Stimulated activated CD8-positive, alpha-beta memory T cell treated with anti-CD3 and anti-CD28 coated beads, Interleukin-15, amount 100 ng/mL, for 4 hours (primary cell): ENCODE measurements at places on chromosomes 1 and 21.

- DNase-seq, result no peak
These were observed 64.5 kb upstream of the PRRC2C start for GRCh38 chr1:171420810-171421209.

GRCh38 chr1:29501227-29501976 lies 265.1 kb downstream of the PTPRU start:
- DNase-seq, result no peak

DNA sequence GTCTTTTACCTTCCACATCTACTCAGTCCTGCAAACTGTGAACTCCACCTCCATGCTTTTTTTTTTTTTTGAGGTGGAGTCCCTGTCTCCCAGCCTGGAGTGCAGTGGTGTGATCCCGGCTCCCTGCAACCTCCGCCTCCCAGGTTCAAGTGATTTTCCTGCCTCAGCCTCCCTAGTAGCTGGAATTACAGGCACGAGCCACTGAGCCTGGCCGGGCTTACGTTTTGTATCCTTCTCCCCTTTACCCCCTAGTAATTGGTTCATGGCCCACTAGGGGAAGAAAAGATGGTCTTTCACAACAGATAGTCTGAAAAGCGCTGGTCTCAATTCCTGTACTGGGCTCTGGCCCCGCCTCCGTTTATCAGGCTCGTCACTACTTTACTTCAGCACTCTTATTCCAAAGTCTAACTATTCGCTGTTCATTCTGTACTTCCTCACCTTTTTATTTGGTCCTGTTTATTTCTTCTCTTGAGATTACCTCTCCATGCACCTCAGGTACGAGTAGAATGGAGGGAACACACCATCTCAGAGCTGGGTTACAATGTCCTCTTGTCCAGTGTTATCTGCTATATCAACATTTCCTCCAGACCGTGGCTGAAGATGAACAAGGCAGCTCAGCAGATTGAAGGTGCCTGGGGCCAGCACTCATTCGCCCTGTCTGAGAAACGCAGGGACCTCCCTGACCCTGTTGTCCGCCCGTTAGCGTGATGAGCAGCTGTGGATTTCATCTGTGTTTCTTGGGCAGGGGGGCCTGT lies 16.2 kb downstream of the CNST start:
- no peak for DNase-seq

- no peak for DNase-seq
These were observed 27.9 kb downstream of the ANGEL2 start for GRCh38 chr1:212987702-212988322.

GRCh38 chr1:25650289-25650576 lies 33.6 kb downstream of the MAN1C1 start:
- DNase-seq, result no peak

DNA sequence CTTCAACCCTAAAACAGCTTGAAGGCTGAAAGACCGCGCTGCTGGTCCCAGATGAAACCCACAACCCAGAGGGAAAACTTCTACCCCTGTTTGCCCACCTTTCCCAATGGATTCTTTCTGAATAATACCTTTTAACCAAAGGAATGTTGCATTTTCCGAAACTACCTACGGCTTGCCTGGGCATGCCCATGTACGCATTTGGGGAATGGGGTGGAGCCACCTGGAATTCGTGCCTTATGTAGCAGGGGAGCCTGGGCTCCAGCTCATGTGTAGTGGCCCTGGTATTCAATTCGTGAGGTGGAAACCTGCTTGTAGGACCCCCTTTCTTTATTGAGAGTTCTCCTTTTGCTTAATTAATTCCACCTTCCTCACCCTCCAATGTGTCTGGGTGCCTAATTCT lies 256.6 kb upstream of the RGS18 start:
- no peak for DNase-seq

DNA sequence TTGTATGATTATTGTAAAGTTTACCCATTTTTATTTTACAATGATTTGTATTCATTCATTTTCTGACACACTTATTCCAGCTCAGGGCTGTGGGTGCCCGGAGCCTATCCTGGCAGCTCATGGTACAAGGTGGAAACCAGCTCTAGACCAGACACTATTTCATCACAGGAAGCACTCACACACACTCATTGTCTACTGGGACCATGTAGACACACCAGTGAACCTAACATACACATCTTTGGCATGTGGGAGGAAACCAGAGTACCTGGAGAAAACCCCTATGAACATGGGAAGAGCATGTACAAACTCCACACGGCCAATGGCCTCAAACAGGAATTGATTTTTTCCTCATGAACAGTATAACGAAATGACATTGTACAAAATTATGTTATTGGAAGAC lies 2.4 kb downstream of the DTL start:
- DNase-seq, result no peak

DNA sequence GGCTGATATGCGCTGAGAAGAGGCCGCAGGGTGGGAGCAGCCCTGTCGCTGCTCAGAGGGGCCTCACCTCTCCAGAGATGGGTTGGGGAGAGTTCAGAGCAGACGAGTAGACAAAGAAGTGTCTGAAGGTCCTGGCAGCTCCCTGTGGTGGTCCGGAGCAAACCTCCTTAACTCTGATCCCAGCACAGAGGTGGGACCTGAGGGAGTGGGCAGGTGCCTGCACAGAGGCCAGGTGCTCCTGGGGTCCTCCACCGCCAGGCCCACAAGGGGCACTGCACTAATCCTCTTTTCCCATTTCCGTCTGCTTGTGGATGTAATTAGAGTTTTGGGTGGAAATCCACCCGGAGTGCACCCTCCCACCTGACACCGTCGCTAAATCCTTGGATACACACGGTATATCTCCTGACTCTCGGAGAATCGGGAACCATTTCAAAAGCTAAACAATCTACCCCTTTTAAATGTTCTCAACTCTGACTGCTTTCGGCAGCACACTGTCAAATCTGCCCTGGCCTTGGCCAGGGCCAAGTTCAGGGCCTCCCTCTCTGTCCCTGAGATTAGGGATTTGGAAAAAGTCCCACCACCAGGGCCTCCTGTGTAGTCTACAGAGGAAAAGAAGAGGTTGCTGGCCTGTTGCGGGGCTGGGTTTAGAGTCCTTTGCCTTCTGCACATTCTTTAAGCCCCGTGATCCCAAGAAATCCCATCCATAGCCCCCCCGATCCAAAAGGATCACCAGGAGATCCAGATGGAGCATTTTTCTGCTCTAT lies 22.4 kb downstream of the CASZ1 start:
- no peak for DNase-seq

- DNase-seq, result no peak
These were observed 87.0 kb downstream of the SYT14 start for GRCh38 chr1:210024996-210025395.

- no peak for DNase-seq
These were observed 17.2 kb upstream of the C1QA start for GRCh38 chr1:22619252-22619651.

DNA sequence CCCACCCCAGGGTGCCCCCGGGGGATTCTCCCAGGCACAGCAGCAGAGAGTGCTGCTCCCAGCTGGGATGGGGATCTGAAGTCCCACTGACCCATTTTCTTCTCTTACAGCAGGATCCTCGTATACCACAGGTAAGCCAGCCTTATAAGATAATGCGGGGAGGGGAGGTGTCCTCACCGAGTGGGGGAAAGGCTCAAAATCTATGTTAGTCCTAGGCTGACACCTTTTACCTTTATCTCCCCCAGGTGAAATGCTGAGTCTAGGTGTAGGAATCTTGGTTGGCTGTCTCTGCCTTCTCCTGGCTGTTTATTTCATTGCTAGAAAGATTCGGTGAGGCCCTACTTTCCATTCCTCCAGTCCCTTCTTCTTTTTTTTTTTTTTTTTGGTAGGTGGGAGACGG lies 5.3 kb downstream of the APH1A start:
- DNase-seq, result no peak
